ENCODE measurements at places on chromosomes 2 and 18.

- no peak overlapping the region for H3K27ac ChIP-seq
- no peaks in the 10 kb centered on the region for H3K27me3 ChIP-seq
- H3K4me3 ChIP-seq: no peak overlapping the region
- H3K4me1 ChIP-seq: peaks cover 3% of the 10 kb centered on the region
- no peaks in the 10 kb centered on the region for H3K36me3 ChIP-seq
These were observed 498.5 kb upstream of the SETBP1 start for GRCh38 chr18:44181951-44182747.

- H3K4me1 ChIP-seq: no peaks in the 10 kb centered on the region
- DNase-seq: no peak
- no peak overlapping the region for H3K27ac ChIP-seq
- H3K4me3 ChIP-seq: no peak overlapping the region
- H3K36me3 ChIP-seq: no peaks in the 10 kb centered on the region
These were observed 81.4 kb downstream of the SKA1 start for GRCh38 chr18:50456285-50456684.

GRCh38 chr2:232883116-232883721 lies 13.2 kb downstream of the SNORC start:
- no peak for DNase-seq
- no peak overlapping the region for H3K4me3 ChIP-seq
- no peaks in the 10 kb centered on the region for H3K4me1 ChIP-seq
- H3K27me3 ChIP-seq: no peaks in the 10 kb centered on the region
- no peaks in the 10 kb centered on the region for H3K36me3 ChIP-seq

GRCh38 chr2:196468394-196468793 lies 171.1 kb upstream of the CCDC150 start:
- no peaks in the 10 kb centered on the region for H3K36me3 ChIP-seq
- no peaks in the 10 kb centered on the region for H3K27me3 ChIP-seq
- no peak overlapping the region for H3K27ac ChIP-seq
- peaks cover 26% of the 10 kb centered on the region for H3K4me1 ChIP-seq

Measured in thyroid gland (tissue), 4 donors.